ENCODE measurements at places on chromosomes 3 and 15. TPM values are rescaled to one million over a fixed set of nuclear protein-coding genes. Genes with fewer than 3 reads are reported as not detected.

GRCh38 chr3:135678386-135678785, 287.1 kb upstream of the PPP2R3A start:
- DNase-seq: no peak
- H3K36me3 ChIP-seq: no peaks in the 10 kb centered on the region
- H3K27ac ChIP-seq: no peak overlapping the region
- no peak overlapping the region for H3K4me3 ChIP-seq
- H3K4me1 ChIP-seq: no peaks in the 10 kb centered on the region

Gene OCA2
- total RNA-seq: not detected

- no peaks in the 10 kb centered on the region for H3K27me3 ChIP-seq
- H3K4me1 ChIP-seq: no peaks in the 10 kb centered on the region
- H3K36me3 ChIP-seq: no peaks in the 10 kb centered on the region
- DNase-seq: no peak
Measured at GRCh38 chr3:19272296-19272695, 124.0 kb downstream of the KCNH8 start.

Gene ULK4
- total RNA-seq: 7.5 TPM

Gene ISG20
- 38.0 TPM for total RNA-seq

GRCh38 chr3:48561045-48561736, 2.4 kb downstream of the UCN2 start:
- peak overlapping the region; percentile 49 for H3K4me3 ChIP-seq
- no peaks in the 10 kb centered on the region for H3K36me3 ChIP-seq
- peaks cover 38% of the 10 kb centered on the region for H3K4me1 ChIP-seq
- H3K27me3 ChIP-seq: no peaks in the 10 kb centered on the region

- peaks cover 42% of the 10 kb centered on the region for H3K36me3 ChIP-seq
- no peak overlapping the region for H3K4me3 ChIP-seq
- no peak overlapping the region for H3K27ac ChIP-seq
Measured at GRCh38 chr3:71001303-71001830, 582.2 kb downstream of the FOXP1 start.

DNA sequence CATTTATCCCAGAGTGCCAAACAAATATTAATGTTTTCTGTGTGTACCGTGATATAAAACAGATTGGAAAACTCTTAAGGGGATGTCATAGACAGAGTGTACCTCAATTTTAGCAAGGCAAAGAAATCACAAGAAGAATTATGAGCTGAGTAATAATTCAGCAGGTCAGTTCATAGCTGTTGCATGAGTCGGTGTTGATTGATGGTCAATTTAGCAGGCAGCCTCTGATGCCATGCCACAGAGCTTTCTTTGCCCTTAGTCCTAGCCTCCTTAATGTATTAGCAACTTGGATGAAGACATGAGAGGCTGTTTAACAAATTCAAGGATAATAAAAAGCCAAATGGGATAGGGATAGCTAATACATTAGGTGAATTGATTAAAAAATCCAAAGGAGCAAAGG, 6.8 kb downstream of the SLC35A5 start:
- H3K36me3 ChIP-seq: peaks cover 58% of the 10 kb centered on the region
- H3K27ac ChIP-seq: no peak overlapping the region
- no peak for DNase-seq

DNA sequence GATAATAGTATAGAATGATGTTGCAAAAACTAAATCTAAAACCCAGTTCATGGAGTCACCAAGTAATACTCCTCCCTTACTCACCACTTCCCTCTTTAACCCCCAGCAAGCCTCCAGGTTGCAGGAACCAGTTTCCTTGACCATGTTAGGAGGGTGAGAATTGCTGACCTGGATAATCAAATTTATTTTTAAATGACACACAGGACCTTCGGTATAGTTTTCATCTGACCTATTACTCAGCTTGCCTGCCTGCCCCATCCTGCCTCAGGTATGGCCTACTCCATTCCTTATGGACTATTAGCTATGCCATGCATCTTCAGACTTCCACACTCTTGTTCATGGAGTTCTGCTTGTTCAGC, 883 bp downstream of the RTP4 start:
- no peak for DNase-seq
- H3K4me3 ChIP-seq: peak overlapping the region; percentile 93
- peaks cover 43% of the 10 kb centered on the region for H3K36me3 ChIP-seq
- peak overlapping the region; percentile 96 for H3K27ac ChIP-seq
- peaks cover 24% of the 10 kb centered on the region for H3K4me1 ChIP-seq
- H3K27me3 ChIP-seq: no peaks in the 10 kb centered on the region

- DNase-seq: no peak
- no peak overlapping the region for H3K27ac ChIP-seq
- no peaks in the 10 kb centered on the region for H3K4me1 ChIP-seq
- no peaks in the 10 kb centered on the region for H3K36me3 ChIP-seq
- no peaks in the 10 kb centered on the region for H3K27me3 ChIP-seq
Measured at GRCh38 chr3:165212580-165212979, 16.4 kb upstream of the SLITRK3 start.

GRCh38 chr3:144426366-144426765, 454.7 kb downstream of the DIPK2A start:
- H3K27me3 ChIP-seq: no peaks in the 10 kb centered on the region
- H3K36me3 ChIP-seq: no peaks in the 10 kb centered on the region
- no peak overlapping the region for H3K27ac ChIP-seq
- DNase-seq: no peak
- no peaks in the 10 kb centered on the region for H3K4me1 ChIP-seq

Gene MYLK
- not detected for total RNA-seq

GRCh38 chr15:79656151-79657000, 224.2 kb downstream of the MINAR1 start:
- no peaks in the 10 kb centered on the region for H3K36me3 ChIP-seq
- H3K27me3 ChIP-seq: peaks cover 8% of the 10 kb centered on the region
- H3K4me1 ChIP-seq: no peaks in the 10 kb centered on the region

DNA sequence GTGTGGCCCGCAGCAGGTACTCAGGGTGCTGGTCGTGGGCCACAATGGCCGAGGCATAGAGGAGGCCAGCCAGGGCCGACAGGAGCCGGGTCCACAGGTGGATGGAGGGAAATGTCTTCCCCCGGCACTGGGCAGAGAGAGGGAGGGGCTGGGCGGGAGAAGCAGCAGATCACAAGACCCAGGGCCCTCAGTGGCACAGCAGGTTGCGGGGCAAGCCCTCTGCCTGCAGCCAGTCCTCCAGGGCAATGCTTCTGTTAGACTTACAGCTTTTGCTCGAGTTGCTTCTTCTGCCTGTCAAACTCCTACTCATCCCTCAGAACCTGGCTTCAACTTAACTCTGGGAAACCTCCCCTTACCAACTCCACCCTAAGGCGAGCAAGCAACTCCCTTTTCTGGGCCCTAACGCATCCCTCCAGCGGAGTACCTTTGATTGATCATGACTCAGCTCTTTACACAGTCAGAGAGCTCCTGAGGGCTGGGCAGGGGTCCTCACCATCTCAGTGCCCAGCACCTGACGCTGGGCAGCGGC, 16.0 kb downstream of the TMEM44 start:
- no peaks in the 10 kb centered on the region for H3K27me3 ChIP-seq
- H3K27ac ChIP-seq: no peak overlapping the region
- no peak overlapping the region for H3K4me3 ChIP-seq
- H3K36me3 ChIP-seq: no peaks in the 10 kb centered on the region
- peaks cover 2% of the 10 kb centered on the region for H3K4me1 ChIP-seq
- DNase-seq: no peak

DNA sequence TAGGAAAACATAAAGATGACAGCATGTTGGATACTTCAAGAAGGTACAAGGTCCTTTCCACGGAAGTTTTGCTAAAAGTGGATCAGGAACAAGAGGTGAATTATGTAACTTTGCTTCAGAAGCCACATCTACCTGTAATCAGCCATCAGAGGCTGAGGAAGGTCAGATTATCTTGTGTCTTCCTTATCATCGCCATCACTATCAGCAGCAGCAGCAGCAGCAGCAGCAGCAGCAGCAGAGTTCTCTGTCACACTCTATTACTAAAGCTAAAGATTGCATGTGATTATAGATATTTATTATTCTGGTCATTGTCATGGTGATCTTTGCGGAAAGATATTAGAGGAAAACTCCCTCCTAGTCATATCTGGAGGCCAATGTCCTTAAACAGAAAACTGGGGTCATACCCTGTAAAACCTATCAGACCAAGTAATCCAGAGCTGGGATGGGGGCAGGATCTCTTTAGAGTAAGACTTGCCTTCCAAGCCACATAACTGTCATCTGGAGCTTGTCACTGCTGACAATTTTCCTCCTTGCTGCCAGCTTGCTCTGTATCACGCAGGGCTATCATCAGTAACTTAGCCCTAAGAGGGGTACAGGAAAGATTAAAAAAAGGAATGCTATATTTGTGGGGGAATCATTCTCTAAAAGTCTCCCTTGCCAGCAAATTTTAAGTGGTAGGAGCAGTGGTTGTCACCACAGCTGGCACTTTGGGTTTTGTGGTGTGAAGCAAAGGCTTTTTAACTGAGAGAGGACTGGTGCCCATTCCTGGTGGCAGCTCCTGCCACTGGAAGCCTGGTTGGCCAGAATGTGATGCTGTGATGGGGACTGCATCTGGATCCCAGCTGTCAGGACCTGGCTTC, 130.9 kb upstream of the RASGRP1 start:
- peak overlapping the region; percentile 80 for H3K27ac ChIP-seq
- no peaks in the 10 kb centered on the region for H3K27me3 ChIP-seq
- no peak for DNase-seq

- no peak for DNase-seq
- H3K4me3 ChIP-seq: no peak overlapping the region
Measured at GRCh38 chr15:80582816-80583423, 112.2 kb upstream of the ABHD17C start.

DNA sequence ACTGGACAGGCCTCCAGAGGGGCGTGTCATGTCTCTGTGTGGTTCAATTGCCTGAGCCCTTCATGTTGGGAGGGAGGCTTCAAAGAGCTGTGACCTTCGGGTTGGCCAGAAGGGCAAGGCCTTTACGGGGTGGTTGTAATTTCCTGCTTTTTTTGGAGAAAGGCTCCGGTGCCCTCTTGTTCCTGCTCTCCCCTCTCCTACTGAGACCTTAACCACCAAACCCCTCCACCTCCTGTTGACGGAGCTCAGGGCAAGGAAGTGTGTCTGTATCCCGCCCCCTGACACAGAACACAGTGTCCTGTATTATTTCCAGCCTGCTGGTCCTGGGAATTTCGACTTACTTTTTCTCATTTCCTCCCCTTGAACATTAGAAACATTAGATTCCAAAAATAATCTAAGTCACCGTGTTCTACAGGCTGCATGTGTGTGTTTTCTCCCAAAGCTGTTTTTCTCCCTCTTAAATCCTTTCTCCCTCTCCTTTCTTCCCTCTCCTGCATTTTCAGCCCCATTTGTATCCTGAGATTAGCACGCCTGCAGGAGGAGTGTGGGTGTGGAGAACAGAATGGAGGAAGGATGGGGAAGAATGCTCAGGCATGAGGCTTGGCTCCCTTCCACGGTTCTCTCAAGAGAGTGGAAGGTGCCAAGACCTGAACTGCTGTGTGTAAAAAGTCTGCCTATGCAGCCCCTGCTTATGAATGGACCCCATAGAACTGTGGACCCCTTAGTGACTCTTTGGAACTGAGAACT, 285.4 kb upstream of the ROPN1 start:
- H3K36me3 ChIP-seq: no peaks in the 10 kb centered on the region
- no peak overlapping the region for H3K27ac ChIP-seq
- no peak overlapping the region for H3K4me3 ChIP-seq
- no peaks in the 10 kb centered on the region for H3K27me3 ChIP-seq

Gene TUSC7
- total RNA-seq: not detected

All from activated T-helper 2 cell treated with anti-CD3 and anti-CD28 coated beads, Interferon-gamma antibody, Interleukin-2, Interleukin-4, amounts not matched to agents 10 μg/mL and 5 μg/mL and 100 μg/mL, durations not matched to agents 14 hours and 24 hours and 36 hours (primary cell).